Lung microvascular endothelial cell (primary cell): ENCODE measurements at places on chromosomes 7 and 10. TPM values are rescaled to one million over a fixed set of nuclear protein-coding genes. Genes with fewer than 3 reads are reported as not detected.

Gene ZNF107
- total RNA-seq: 1.3 and 2.4 TPM in 2 replicates

Gene KIAA1549
- 1.5 and 2.4 TPM in 2 replicates for total RNA-seq

Gene TACC2
- total RNA-seq: 0.60 and 3.7 TPM in 2 replicates

Gene PTER
- total RNA-seq: 3.2 and 6.8 TPM in 2 replicates

Gene PRF1
- not detected in 2 replicates for total RNA-seq

Gene SPDYE16
- total RNA-seq: not detected in 2 replicates

Gene CYP26C1
- total RNA-seq: 0.44 and 1.6 TPM in 2 replicates

GRCh38 chr10:87547734-87548311, 43.1 kb downstream of the MINPP1 start:
- no peak for DNase-seq

DNA sequence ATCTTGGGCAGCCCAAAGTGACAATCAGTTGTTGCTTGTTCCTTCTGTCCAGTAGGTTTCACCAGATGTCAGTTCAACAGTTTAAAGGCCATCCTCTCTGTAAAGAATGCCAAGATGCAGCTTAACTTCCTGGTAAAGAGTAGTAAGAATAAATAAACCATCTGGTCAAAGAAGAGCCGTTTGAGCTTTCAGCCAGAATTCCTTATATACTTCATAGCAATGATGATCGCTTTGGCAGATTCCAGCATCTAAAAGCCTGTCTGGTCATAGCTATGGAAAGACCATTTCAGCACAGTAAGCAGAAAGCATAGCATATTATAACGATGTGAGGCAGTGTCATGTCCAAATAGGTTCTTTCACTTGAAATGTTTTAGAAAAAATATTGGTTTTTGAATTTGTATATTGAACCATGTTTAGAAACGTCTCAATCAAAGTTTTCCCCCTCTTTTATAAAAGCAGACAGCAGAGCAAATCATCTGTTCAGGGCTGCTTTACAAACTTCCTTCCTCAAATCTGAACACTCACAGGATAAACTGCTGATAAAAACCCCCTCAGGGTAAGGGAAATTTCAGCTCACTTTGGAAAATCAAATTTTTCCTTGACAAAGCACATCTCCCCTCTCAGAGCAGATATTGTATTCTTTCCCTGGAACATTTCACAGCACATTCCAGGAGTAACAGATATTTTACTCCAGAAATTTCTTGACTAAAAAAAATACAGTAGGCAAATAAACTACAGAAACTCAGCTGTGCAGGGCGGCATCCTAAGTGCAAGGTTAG, 184.1 kb downstream of the NOC3L start:
- peak; percentile 30 for DNase-seq

DNA sequence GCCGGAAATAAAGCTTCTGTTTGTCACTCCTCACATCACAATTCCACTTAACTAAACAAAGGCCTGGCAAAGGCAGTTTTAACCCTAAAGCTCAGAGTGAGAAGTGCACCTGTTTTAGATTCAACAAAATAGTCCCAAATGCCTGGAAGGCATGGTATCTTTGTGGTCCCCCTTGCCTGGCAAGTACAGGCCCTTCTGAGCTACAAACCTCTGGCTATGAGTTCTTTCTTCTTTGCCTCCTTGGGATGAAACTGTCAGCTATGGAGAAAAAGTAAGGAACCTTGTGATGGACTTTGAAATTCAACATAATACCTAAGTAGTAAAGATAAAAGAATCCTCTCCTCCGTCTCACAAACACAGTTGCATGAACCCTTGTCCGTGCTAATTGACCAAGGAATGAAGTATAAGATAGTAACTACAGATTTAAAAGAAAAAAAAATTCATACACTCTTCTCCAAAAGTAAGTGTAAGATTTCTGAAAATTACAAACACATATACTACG, 244.5 kb upstream of the ETV1 start:
- no peak for DNase-seq

DNA sequence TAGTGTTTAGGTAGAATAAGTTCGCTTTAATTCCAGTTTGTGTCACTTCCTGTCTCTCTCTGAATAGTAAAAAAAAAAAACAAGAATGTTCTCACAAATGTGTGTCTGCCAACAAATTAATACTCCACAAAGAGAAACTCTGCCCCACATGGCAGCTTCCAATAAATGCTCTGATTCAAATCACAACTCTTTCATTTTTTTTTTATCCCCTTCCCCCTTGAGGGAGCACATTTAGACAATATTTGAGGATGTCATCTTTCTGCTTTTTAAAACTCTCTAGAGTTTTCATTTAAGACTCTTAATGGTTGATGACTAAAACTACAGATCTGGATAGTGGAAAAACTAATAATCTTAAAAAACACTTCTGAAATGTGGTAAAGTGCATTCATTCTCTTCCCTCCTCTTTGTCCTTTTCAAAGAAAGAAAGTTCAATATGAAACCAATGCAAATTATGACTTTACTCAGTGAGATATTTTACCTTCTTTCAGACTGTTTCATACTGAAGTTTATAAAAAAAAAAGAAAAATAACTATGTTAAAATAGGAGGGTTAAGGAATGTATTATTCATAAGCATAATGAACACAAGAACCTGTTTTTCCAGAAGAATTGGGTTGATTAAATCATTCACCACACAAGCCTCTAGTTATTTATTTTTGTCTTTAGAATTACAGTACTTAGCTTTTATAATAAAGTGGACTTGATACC, 42.3 kb downstream of the ARID5B start:
- peak; percentile 81 for DNase-seq

- no peak for DNase-seq
Measured at GRCh38 chr10:3193751-3194150, 21.2 kb upstream of the PITRM1 start.

DNA sequence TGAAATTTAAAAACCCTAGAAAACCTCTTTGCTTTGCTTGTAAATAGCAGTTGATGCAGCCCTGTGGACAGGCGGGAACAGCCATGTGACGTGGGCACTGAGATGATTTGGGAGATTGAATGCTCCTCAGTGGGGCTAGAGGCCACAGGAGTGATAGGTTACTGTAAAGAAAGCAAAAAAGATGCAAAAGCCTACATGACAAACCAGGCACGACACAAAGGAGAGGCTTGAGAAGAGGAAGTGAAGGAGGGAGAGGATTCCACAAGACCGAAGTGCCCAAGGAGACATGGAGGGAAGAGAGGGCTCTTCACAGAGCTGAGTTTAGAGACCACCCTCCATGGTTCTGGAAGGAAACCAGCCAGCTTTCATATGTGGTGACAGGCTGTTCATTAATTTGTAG, 25.7 kb downstream of the IKZF1 start:
- no peak for DNase-seq

GRCh38 chr7:69411466-69411865, 186.8 kb upstream of the AUTS2 start:
- no peak for DNase-seq

DNA sequence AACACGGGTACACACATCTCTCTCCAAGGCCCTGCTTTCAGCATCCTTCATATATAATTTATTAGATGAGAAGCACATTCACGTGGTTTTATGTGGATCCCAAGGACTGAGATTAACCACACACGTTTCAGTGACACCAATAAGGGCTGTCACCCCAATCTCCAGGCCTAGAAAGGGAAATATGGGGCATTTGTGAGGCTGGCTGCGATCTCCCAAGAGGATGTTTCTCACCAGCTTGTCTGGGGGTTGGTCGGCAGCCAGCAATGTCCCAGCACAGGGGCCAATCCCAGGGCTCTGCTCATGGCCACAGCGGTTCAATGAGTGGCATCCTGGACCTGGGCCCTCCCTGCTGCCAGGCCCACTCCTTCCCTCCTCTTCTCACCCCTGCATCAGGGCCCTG, 115.5 kb downstream of the ITIH5 start:
- DNase-seq: no peak

DNA sequence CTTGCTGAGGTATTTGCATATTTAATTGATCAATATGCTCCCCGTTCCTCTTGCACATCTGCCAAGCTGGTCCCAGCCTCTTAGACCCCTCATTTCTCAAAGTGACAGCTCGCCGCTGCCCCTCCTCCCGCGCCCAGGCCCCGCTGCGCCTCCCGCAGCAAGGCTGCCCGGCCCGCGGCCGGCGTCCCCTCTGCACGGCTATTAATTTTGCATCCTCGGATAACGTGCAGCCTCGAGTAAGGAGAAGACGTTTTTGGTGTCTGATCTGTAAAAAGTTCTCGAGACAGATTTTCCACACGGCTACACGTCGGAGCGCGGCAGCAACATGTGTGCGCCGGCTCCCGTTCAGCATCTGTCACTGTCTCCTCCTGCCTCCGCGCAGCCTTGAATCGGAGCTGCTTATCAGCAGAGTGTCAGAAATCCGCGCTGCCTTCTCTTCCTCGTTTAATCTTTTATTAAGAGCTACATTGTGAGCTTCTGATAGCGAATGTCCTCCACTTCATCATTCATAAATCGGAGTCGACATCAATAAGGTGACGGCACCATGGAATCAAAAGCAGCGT, 65.3 kb downstream of the EBF3 start:
- no peak for DNase-seq

- DNase-seq: peak; percentile 75
Measured at GRCh38 chr10:63711361-63711760, 190.2 kb downstream of the REEP3 start.
